Neuronal stem cell (in vitro differentiated cells): ENCODE measurements at places on chromosomes 1 and 21.

GRCh38 chr1:59100708-59101374, 196.1 kb upstream of the FGGY start:
- DNase-seq: no peak

- DNase-seq: no peak
These were observed 123.2 kb downstream of the NR5A2 start for GRCh38 chr1:200150721-200151120.

- peak; percentile 85 for DNase-seq
These were observed at the start of gene BTG2 for GRCh38 chr1:203304919-203305808. Gene BTG2, plus strand, starts transcription at chr1:203305519. Its CDS starts 88 bp downstream, at chr1:203305607.

DNA sequence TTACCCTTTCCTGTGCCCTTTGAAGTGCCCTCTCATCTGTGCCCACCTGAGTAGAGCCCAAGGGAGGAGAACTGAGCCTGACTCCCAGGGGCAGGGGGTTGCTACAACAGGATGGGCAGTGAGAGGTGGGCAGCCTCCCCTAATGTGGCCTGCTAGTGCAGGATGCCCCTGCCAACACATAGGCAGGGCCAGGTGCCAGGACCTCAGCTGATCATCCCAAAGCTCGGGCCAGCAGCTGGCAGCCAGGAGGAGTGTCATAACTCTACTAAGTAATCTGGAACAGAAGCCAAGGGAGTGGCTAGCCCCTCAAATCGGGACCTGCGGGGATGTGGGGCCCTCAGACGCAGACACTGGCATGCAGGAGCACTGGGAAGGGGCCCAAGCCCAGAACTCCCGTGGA, 208.8 kb upstream of the RAB4A start:
- DNase-seq: no peak

GRCh38 chr1:57109247-57109646, 143.4 kb upstream of the C8B start:
- no peak for DNase-seq

DNA sequence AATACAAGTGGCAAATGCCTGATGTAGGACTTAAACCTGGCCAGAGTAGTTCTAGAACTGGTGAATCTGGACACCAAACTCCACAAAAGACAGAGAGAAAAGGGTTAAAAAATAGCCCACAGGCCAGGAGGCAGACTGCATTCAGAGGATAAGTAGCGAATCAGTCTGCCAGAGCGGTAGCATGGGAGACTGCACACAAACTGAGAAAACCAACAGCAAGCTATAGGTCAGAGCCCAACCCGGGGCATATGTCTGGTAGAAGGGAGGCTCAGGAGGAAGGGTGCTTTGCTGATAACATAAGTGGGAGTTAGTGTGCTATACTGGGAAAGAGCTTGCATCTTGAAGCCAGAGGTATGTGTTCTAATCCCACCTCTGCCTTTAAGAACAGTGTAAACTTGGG, 4.0 kb downstream of the LRRC53 start:
- no peak for DNase-seq

GRCh38 chr1:46131093-46131492, 1.3 kb downstream of the PIK3R3 start:
- no peak for DNase-seq

DNA sequence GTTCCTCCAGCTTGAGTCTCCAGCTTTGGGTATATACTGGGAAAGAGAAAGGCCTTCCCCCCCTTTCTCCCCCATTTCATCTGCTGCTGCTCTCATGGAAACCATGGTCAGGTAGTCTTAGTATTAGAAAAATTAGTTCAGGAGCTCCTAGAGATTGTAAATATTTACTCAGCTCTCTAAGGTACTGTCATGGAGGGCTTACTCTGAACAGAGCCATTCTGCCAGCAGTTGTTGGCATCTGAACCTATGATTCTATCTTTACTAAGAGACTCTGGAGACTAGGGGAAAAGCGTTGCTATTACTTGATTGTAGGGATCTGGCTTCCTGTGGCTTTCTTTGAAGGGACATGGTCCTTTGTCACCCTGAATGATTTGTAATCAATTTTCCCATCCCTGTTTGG, 6.1 kb downstream of the INTS3 start:
- DNase-seq: no peak

DNA sequence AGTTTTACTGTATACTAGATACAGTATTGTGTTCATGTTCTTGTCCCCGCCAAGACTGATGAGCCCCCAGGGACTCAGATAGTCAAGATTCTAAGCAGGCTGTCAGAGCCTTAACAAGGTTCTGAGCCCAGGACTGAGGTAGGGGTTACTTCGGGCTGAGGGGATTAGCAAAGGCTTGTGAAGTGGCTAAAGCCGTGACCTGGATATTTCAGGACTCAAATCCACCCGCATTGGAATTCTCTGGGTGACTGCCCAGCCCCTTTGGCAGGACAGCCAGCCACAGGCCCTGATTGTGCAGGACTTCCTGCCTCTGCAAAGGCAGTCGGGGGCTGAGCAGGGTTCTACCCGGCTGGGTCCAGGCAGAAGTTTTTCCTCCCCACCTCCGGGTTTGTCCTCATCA, at the start of gene PLA2G5:
Gene PLA2G5 (plus strand): TSS at position 321 of the 400 bp plus-strand sequence. CDS start 14,637 bp downstream, outside the sequence.
- no peak for DNase-seq

DNA sequence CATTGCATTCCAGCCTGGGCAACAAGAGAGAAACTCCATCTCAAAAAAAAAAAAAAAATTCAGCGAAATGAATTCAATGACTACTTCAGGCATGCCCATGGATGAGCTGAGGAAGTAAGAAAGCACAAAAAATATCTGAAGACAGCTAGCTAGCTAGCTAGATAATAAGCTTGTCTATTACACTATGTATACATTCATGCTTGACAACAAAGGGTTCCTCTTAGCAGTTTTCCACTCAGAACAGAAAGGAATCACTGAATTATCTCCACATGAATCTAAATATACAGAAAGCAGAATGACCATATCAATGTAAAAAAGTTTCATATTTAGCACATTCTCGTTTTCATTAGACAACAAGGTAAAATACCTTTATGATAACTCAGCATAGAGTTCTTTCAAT, 32.1 kb downstream of the USP48 start:
- DNase-seq: no peak

DNA sequence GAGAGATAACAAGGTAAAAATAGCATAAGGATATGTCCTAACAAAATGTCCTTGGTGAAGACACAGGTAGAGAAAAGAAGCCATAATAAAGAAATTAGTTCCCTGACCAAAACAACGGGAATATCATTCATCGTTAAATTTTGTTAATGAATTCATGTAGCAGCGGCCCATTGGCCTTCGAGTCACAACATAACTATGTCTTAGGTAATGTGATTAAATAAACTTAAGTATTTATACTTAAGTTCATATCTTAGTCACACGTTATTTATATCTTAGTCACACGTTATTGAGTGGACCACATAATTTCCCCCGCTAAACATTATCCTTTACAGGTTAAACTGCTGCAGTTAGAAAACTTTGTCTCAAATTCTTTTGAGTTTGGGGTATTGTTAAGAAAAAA, 1.2 kb downstream of the NEXN start:
- DNase-seq: no peak

GRCh38 chr1:94305704-94306103, 68.3 kb upstream of the ARHGAP29 start:
- no peak for DNase-seq

- no peak for DNase-seq
These were observed 14.4 kb upstream of the GRHL3 start for GRCh38 chr1:24304763-24305162.

GRCh38 chr1:20185834-20186782, at the start of the genes PLA2G2C and UBXN10:
Gene PLA2G2C, minus strand, starts transcription at chr1:20186518. Its CDS starts 9,155 bp downstream, at chr1:20177363.
Gene UBXN10, plus strand, starts transcription at chr1:20186096. Its CDS starts 4,466 bp downstream, at chr1:20190562.
- DNase-seq: peak; percentile 49

DNA sequence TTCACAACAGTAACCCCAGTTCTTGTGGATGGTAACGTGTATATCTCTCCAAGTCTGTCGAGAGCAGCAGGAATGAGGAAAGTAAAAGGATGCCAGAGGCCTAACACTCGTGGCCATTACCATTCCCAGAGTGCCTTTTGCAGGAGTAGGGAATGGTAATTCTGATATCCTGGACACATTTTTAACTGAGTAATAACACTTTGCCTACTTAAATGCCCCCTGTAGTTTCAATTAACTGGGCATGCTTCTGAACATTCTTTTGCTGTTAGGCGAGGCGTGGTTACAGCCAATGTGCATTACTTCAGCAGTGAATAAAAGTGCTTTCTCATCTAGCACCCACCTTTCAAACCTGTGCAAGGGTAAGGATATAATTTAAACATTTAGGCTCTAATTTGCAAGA, 258.5 kb upstream of the ADGRL2 start:
- DNase-seq: no peak

DNA sequence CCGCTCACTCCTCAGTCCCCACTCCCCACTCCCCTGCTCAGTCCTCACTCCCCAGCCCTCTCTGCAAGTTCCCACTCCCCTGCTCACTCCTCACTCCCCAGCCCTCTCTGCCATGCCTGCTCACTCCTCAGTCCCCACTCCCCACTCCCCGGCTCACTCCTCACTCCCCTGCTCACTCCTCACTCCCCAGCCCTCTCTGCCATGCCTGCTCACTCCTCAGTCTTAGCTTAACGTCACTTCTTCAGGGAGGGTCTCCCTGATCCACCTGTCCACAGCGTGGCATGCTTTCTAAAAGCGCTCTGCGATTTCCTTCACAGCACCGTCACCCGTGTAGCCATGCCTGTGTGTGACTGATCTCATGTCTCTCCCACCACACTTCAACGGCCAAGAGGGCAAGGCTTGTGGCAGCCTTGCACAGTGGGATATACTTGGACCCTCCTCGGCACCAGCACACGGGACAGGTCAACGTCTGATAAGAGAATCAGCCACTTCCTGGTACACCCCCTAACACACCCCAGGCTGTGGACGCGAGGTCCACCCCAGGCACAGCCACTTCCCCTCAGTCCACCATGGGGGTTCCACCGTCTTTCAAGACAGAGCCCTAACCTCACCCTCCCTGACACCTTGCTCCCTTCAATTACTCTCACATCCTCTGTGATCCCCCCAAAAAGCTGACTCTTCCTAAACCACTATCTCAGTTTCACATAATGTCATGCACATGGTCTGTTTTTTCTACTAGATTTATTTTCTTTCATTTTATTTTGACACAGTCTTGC, 14.0 kb downstream of the PRDM15 start:
- no peak for DNase-seq

DNA sequence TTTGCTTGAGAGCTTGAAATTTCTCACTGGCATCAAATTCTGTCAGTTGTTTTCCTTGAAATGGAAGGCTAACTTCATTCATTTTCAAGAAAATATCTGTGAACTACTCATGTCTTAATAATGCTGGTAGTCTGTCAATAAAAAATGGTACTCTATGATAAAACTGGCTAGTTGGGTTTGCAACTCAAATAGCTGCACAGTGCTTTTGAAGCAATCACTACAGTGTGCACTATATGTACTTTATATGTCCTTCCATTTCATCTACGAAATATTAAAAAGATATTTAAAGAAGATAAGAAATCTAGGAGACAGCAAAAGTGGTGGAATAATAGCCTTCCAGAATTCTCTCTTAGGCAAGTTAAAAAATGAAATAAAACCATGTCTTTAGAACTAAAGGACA, 39.9 kb upstream of the ZNHIT6 start:
- DNase-seq: no peak

DNA sequence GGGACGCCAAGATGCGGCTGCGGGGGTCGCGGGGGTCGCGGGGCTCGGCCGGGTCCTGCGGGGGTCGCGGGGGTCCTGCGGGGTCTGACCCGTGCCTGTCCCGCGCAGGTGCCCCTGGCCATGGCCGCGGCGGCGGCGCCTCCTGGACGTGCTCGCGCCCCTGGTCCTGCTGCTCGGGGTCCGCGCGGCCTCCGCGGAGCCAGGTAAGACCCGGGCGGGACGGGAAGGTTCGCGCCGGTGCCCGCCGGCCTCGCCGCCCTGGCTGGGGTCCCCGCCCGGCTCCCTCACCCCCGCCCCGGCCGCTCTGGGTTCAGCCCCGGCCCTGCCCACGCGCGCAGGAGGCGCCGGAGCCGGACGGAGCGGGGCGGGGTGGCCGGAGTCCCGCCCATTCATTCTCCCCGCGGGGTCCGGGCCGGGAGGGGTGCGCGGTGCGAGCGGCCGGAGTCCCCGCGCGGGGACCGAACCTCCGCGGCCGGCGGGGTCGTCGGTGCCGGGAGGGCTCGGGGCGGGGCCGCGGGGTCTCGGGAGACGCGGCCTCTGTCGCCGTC, 380 bp downstream of the COL18A1 start:
- no peak for DNase-seq

GRCh38 chr1:58107943-58108342, 438.6 kb downstream of the OMA1 start:
- DNase-seq: no peak

DNA sequence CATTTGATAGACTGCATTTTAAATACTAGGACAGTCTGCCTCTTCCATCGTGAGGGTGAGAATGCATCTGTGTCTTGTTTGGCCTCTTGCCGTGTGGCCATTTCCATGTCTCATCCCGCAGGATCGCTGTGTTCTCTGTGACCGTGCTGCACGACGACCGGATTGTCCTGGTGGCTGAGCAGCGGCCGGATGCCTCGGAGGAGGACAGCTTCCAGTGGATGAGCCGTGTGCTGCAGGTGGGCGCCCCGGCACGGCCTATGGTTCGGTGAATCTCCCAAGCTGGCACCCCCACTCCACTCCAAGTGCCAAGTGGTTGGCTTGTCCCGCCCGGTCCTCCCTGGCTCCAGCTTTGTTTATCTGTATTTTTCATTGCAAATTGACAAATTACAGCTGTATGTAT, 55.2 kb downstream of the S100B start:
- no peak for DNase-seq

GRCh38 chr1:64758233-64758632, 13.4 kb downstream of the RAVER2 start:
- DNase-seq: no peak

- no peak for DNase-seq
These were observed 242.1 kb downstream of the SLC45A1 start for GRCh38 chr1:8560035-8560434.

- DNase-seq: no peak
These were observed 6.4 kb downstream of the MYOM3 start for GRCh38 chr1:24105368-24106160.

GRCh38 chr1:23791516-23792047, 637 bp downstream of the LYPLA2 start:
- DNase-seq: no peak

GRCh38 chr21:26138615-26139257, 31.8 kb downstream of the APP start:
- DNase-seq: no peak

DNA sequence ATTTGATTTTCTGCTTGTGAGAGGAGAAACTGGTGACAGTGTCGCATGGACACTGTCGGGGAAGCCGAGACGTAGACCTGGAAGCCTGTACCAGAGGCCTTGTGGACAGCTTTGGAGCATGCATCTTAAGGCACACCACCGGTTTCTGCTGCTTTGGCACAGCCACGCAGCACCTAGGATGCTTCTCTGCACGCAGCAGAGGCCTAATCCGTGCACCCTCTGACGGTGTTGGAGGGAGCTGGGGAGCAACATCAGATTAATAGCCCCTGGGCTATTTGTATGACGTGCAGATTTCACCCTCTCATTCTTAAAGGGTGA, 30.3 kb downstream of the TEX35 start:
- DNase-seq: no peak
